Liver (tissue), 10 donors: ENCODE measurements at places on chromosomes 11 and 22.

GRCh38 chr11:64035576-64035975 is at the start of gene FLRT1:
Gene FLRT1 (plus strand): TSS chr11:64035931. CDS start chr11:64116268, 80,337 bp downstream.
- DNase-seq = no peak

GRCh38 chr22:38569972-38570778 is at the start of gene DMC1:
Gene DMC1 (minus strand): TSS chr22:38570183. CDS start chr22:38568256, 1,927 bp downstream.
- DNase-seq = peak; percentile 98

DNA sequence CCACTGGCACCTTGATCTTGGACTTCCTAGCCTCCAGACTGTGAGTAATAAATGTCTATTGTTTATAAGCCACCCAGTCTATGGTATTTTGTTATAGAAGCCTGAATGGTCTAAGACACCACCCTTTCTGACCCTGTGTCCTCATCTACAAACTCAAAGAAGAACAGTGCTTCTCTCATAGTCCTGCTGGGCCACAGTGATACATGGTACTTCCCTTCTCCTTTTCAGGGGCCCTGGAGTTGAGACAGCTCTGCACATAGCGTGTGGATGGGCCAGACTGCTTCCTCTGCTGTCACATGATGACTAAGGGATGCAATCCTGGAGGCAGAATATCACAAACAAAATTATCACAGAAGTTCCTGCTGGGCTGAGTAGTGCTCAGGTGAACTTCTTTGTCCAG is 5.0 kb downstream of the KCNJ11 start:
- no peak for DNase-seq

DNA sequence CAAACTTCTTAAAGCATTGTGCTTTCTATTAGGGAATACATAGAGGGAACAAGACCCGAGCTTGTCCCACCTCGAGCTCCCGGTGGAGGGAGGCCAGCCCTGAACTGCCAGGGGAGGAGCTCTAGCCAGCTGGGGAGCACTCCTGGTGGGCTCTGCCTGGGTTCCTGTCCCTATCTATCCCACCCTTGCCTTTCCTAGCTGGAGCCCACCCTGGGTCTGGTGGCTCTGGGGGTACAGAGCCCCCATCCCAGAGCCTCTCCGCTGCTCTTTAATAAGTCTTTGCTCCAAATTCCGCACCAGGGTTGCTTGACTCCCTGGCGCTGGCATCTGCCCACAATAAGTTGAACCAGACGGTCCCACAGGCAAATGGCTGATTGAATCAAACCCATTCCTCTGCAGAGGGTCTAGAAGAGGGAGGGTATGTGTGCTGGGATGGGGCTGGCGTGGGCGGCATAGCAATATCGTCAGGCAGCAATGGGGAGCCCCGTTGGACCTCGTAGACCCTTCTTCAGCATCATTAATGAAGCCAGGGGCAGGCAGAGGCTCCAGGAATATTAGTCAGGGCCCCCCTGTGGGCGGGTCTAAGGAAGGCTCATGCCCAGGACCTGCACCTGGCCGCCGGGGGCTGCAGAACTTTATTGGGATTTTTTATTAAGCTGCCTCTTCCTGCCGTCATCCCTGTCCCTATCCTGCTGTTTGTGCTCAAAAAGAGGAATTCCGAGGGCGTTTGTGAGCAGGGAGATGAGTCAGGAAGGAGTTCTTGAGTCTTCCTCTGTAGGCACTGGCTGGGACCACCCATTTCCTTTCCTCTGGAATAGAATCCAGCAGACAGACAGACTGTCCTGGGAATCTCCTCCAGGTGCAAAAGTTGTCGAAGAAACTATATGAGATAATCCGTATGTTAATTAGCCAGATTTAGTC is 38.5 kb upstream of the RIC3 start:
- DNase-seq = no peak

DNA sequence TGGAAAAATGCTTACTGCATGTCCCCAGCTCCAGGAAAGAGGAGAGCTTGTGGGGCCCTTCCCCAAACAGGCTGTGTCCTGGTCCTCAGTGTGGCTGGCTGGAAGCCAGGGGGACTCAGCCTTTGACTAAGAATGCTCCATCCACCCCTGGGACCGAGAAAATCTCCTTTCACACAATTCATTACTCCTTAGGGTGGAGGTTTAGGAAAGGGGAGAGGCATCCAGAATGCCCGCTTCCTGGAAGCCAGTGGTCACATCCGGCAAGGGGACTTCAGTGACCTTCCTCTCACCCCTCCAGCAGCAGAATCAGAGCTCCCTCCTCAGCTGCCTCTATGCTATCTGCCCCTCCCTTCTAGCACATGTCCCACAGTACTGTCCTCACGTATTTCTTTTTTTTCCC is 21.9 kb downstream of the ATG16L2 start:
- no peak for DNase-seq

GRCh38 chr11:64744544-64745188 is 724 bp upstream of the RASGRP2 start:
- DNase-seq = no peak

DNA sequence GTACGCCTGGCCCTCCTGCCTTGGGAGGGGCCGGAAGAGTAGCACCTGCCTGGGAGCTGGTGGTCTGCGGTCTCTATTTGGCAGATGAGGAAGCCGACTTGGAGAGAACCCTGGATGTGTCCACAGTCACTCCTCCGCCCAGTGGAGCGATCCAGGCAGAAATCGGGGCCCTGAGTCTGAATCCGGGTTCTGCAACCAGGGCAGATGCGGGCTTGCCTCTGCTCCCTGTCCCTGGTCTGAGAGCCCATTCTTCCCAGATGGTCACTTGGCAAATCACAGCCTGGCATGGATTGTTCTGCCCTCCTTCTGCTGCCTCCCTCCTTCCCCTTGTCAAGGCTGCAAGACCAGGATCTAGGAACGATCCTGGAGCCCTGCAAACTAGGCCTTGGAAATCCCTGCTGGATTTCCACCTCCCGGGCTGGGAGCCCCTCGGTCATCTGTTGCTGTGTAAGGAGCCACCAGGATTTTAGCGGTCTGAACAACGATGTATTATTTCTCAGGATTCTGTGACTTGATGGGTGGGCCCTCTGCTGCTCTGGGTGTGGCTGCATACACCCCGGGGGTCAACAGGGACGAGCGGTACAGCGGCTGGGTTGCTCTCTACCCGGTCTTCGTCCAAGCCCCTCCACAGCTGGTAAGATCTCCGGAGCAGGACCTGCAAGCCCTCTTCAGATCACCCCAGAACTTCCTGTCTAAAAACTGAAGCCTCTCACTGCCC is 2.0 kb upstream of the ASCL2 start:
- peak; percentile 31 for DNase-seq

DNA sequence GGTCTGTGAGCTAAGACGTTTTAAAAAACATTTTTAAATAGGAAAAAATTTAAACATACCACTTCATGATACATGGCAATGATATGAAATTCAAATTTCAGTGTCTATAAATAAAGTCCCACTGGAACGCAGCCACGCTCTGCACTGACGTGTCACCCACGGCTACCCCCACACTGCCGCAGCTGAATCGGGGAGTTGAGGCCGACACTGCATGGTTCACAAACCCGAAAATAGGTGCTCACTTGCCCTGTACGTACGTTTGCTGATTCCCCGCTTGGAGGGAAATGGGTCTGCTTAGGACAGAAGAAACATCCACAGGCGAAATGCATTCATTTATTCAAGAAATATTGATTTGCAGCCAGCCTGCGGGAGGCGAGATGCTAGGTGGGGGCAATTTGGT is 1342.3 kb downstream of the TBC1D22A start:
- DNase-seq = peak; percentile 16

GRCh38 chr11:11806586-11806985 is 35.2 kb upstream of the USP47 start:
- no peak for DNase-seq

DNA sequence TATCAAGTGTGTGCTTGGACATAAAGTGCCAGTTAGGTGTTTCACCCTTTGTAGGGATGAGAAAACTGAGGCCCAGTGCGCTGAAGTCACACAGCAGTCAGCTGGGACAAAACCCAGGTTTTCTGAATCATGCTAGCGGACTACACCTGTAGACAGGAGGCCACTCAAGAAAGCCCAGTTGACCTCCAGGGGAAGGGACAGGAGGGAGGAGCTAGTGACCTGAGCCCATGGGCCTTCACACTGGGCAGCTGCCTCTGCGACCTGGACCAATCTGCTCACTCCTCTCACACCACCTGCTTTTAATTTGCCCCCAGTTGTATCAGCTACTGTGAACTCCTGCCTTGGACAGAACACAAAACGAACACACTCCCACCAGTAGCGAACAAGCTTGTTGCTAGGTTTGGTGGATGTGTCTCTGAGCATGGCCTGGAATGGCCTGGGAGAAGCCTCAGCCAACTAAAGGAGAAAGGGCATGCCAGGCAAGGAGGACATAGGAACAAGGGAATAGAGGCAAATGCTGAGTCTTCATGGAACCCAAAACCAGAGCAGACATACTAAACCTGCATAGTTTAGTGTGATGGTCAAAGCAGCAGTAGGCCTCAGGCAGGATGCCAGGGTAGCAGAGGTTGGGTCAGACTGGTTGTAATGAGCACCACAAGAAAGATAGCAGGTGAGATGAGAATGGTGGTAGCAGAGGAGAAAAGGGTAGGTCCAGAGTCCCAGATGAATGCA is 7.2 kb downstream of the LMO1 start:
- no peak for DNase-seq
